CD8-positive, alpha-beta T cell (primary cell): ENCODE measurements at places on chromosomes 13 and 19. TPM values are rescaled to one million over a fixed set of nuclear protein-coding genes. Genes with fewer than 3 reads are reported as not detected.

Gene CD70
- total RNA-seq: 1.9 TPM

Gene EDNRB
- total RNA-seq: not detected

Gene ZNF490
- 7.0 TPM for total RNA-seq

DNA sequence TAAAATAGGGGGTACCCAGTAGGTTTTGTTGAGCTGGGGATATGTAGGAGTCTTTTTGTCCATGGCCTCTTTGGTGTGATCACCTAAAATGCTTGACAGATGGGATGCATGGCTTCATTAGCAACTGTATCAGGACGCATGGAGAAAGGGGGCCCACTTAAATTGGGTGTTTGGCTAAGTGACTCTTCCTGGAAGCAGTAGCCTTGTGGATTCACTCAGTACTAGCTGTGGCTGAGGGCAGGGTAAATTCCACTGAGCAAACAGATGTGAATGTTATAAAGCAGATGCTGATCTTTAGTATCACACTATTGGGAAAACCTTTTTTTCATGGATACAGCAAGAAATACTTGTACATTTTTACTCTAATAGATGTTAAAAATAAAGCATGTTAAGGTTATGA lies 140.0 kb downstream of the FGF14 start:
- DNase-seq: no peak

GRCh38 chr19:5480427-5480836 lies 25.2 kb downstream of the ZNRF4 start:
- DNase-seq: peak; percentile 21

Gene KLHL1
- not detected for total RNA-seq

DNA sequence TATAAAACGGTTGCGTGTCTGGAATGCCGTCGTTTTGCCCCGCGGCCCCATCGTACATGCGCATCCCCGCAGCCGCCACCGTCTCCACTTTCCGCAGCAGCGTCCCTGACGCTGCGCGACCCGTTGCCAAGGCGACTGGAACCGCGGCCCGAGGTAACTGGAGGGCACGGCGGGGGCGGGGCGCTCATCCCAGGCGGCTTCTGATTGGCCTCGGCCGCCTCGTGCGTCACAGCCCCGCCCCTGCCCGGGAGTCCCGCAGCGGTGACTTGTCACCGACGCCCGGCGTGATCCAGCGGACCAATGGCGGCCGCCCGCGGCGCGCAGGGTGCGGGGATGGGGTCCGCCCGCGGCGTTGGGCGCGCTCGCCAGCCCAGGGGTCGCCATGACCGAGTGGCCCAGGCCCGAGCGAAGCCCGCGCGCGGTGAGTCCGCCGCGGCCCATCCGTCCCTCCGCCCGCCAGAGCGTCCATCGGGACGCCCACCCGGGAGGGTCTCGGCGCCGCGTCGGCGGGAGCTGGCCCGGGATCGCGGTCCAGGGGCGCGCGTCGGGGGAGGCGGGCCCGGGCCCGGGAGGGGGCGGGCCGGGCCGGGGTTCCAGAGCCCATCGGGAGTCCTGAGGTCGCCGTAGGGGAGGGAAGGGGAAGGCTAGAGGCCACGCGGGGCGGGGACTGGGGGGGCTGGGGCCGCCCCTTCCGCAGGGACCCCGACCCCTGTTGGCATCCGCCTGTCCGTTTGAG lies at the start of gene ZSCAN1:
Gene ZSCAN1 (plus strand): TSS at position 285 of the 736 bp plus-strand sequence. CDS start 3,812 bp downstream, outside the sequence.
- DNase-seq: peak; percentile 55

GRCh38 chr19:38665950-38666662 lies 18.7 kb downstream of the ACTN4 start:
- DNase-seq: no peak

Gene SYT3
- total RNA-seq: not detected

DNA sequence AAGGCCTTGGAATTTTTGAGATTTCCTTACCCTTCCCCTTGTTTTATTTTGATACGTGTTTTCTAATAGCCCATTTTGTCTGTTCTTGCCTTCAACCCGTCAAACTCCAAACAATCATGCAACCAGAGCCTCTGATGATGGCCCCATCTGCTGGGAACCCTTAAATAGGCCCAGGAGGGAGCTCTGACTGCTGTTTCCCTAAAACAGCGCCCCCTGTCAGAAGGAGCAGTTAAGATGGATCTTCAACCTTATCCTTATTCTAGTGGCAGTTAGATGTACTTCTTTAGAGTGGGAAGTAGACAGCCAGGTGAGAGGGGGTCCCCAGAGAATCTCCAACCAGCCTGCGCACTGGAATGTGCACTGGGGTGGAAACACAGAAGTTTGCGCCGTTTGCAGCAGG lies 1031.0 kb upstream of the PCDH9 start:
- DNase-seq: no peak

DNA sequence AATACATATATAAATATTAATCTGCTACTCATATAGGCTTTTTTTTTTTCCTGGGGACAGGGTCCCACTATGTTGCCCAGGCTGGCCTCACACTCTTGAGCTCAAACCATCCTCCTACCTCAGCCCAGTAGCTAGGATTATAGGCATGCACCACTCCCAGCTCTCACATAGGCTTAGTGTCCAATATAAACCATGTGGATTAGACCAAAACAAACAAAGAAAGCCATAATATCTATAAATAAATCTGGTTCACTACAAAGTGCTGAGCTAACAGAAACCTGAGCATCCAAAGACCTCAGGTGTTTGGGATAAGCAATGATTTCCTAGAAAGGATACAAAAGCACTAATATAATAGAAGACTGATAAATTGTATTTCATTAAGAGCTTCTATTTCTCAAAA lies 26.0 kb downstream of the TBC1D4 start:
- DNase-seq: no peak

Gene CLDN10
- not detected for total RNA-seq

Gene CERS1
- not detected for total RNA-seq

DNA sequence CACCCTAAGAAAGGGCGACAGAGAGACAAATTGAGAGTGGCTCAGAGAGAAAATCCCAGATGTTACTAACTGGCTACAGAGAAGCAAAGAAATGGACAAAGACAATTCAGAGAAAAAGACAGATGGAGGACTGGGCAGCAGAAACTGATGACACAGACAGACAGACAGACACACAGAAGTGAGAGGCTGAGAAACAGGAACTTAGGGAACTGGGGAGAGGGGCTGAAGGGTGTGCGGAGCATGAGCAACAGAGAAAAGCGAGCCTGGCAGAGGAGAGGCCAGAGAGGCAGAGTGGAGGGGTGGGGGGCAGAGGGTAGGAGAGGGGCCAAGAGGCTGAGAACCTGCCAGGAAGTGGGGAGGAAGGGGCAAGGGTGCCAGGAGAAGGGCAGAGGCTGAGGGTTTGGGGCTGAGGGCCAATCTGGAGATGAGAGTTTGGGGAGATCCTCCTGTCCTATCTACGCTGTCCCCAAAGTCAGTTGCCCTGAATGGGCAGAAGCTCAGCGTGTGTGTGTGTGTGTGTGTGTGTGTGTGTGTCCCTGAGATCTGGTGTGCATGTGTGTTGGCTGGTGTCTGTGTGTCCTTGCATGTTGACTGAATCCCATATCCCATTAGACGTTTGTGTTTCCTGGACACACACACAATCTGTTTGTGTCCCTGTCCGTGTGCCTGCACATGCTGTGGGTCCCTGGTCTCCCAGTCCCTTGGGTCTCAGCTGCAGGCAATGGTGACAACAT lies 5.6 kb upstream of the ERFL start:
- DNase-seq: no peak

Gene LRRC8E
- total RNA-seq: not detected

DNA sequence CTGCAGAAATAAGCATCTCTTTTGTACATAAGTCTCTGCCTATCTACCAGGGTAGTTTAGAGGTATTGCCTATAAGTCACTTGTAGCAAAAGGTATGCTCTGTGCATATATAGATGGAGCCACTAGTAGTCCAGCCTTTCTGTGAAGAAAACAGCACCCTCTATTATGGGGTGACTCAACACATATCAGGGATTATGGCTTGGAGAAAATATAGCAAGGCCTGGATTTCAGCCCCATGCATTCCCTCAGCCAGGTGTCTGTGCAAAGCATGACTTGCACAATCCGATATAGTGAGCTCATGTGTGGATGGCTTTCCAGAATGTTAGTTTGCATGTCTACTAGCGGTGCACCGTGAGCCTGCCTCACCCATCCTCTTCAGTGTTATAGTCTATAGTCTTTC lies 13.4 kb upstream of the NALCN start:
- DNase-seq: no peak

Gene NLRP9
- not detected for total RNA-seq

- DNase-seq: no peak
These were observed 930.0 kb upstream of the SLITRK6 start for GRCh38 chr13:86729206-86729605.

DNA sequence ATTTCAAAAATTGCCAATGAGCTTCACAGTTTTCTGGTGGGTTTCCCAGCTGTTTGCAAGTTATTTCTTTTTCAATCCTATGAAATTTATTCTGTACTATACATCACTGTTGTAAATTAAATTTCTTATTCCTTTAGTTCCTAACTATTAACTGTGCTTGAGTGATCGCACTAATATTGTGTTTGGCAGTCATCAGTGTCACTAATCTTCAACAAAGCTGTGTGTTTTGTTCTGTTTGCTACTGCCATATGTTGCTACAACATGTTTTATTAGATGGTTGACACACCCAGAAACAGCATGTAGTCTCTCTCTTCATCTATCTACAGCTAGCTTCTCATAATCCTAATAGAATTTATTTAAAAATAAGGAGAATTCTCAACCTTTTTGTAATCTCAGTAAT lies 453.6 kb upstream of the PRR20A start:
- DNase-seq: no peak
